ENCODE measurements at places on chromosomes 2 and 18. TPM values are rescaled to one million over a fixed set of nuclear protein-coding genes. Genes with fewer than 3 reads are reported as not detected.

- no peak for DNase-seq
Measured at GRCh38 chr18:37956902-37957301, 391.3 kb upstream of the CELF4 start.

- no peak for DNase-seq
Measured at GRCh38 chr2:101477556-101477955, 2.6 kb upstream of the RFX8 start.

DNA sequence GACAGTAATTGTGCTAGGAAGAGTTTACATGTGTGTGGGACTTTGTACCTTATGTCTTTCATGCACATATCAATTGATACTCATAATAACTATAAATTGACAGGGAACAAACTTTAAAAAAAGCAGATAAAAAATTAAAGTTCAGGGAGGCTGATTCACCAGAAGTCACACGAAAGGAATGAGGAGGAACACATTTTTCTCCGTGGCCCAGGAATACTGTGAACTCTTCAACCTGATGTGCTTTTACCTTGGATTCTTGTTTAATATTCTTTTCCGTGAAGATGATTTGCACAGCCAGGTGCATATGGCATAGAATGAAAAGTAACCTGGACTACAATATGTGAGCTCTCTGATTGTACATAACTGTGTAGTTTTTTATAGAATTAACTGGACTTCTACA lies 326.3 kb downstream of the CDH7 start:
- DNase-seq: no peak

DNA sequence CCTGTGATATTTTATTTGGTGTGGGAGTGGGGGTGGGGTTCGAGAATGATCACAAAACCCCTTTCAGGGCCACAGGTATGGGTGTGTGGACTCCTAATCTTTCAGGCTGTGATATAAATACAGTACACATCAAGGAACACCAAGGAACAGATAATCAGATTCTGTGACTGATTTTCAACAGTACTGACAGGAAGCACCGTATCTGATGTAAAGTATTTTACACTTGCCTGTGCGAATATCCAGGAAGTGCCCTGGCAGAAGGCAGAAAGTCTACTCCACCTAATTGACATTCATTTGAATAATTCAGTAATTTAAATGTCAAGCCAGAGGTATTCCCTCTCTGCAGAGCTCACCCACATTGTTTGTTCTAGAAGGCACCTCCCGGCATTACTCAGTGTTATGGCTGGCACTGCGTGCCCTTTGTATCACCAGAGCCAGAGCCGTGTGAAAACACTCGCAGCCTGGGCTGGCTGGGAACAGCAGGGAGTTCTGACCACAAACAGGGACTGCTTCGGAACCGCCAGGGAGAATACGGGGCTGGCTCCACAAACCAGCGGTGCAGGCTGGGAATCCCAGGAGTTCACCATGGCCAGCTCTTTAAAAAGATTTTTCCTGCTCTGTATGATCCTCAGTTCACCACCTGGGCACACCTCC lies 91.8 kb downstream of the ACVR1 start:
- no peak for DNase-seq

DNA sequence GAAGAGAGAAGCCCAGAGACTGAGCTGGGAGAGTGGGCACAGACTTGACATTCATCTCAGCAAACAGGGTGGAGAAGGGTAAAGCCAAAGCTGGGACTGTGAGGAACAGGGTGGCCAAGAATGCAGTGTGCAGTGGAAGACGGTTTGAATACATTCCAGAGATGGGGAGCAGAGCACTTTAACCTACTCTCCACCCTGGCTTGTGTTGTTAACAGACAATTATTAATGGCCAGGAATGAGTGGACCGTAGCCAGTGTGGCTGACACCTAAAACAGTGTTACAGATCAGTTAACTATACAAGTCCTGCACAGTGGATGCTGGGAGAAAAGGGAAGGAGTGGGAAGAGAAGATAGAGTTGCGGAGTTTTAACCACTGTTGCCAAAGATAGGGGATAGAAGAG lies 7.4 kb upstream of the NAB1 start:
- DNase-seq: no peak

GRCh38 chr2:142119347-142119746 lies 11.5 kb downstream of the LRP1B start:
- DNase-seq: no peak

DNA sequence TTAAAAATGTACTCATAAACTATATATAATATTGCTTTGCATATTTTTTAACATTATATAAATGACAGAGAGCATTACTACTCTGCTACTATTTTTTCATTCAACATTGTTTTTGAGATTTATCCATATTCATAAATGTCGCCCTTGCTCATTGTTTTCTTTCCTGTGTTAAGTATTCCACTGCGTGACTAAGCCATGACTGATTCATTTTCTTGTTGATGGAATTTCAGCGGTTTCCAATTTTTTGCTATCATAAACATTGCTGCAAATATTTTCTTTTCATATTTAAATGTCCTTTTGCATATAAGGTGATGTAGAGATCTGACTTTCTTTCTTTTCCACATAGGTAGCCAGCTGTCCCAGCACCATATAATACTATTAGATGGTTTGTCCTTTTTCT lies 57.6 kb downstream of the SFXN5 start:
- DNase-seq: no peak

DNA sequence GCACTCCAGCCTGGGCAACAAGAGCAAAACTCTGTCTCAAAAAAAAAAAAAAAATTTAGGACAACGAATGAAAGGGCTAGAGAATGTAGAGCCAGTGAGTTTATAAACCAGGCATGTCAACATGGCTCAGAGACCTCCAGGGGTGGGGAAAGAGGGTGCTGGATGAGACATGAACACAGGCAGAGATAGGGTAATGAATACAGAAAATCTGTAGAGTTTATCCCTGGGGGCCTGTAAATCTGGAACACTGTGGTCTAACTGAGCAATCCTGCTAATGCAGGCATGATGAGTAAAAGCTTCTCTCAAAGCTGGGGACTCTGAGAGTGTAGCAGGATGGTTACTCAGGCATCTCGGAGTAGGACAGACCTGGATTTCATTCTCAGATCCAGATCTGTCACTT lies 59.2 kb upstream of the IGFBP2 start:
- no peak for DNase-seq

DNA sequence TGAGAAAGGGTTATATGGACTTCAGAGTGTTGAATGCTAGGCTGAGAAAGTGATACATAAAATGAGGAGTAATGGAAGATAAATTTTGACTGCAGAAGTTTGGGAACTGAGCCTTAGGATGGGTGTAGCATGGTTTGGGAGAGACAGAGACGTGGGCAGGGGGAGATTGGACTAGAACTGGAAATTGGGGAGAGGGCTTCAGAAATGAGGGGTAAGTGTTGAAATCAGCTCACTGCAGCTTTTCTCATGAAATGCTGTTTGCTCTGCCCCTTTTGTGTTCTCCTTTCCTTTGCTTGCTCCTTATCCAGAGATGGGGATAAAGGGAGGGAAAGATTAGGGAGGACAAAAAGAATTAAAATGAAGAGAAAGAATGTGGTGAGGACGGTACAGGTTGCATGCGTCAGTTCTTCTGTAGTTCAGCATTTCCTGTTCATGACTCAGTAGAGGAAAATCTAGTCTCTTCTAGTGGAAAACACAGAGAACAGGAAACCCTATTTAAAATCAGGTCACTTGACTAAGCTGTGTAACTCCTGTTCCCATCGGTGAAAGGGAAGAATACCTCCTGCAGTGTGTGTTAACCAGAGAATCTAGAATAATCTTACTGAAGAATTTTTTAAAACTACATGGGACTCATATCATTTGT lies 105.6 kb downstream of the CRIM1 start:
- peak; percentile 4 for DNase-seq

DNA sequence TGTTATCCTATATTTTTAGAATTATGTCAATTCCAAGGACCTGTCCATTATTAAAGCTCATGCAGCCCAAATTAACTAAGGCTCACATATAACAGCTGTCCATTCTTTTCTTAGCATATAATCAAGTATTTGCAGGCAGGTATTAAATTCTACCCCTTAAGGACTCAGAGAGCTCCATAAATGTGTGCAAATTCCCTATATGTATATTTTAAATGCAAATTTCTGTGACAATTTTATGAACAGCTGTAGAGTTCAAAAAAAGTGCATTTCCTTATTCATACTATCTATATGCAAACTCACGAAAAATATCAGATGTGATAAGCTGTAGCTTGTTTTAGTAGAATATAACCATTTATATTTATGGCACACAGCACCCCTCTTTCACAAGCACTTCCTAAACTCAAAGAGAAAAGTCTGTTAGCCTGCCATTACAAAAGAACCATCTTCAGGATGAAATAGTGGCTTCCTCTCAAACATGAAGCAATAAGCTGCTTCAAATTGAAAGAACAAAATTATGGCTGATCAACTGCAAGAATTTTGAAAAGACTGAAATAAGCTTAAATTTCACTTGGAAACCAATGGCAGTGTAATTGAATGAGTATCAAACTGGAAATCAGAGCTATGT lies 155.0 kb upstream of the REG3G start:
- no peak for DNase-seq

DNA sequence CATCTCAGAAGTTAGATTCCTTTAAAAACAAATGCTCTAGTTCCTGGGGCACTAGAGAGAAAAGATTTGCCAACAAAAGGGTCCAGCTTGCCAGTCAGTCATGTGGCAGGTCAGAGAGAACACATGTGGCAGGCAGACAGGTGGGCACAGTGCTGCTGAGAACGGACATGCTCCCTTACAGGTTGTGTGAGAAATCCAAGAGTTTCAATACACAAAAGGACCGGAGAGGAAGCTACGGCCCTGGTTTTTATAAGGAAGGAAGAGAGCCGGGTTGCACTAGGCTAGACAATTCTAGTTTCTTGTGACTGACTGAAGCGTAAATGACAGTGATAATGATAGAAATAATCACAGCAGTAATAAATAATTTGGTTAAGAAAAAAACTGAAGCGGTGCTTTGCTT lies 18.3 kb downstream of the CDC42EP3 start:
- no peak for DNase-seq

GRCh38 chr2:101580528-101580927 lies 105.6 kb upstream of the RFX8 start:
- no peak for DNase-seq

GRCh38 chr2:28160986-28161425 lies 231.7 kb upstream of the FOSL2 start:
- DNase-seq: no peak

DNA sequence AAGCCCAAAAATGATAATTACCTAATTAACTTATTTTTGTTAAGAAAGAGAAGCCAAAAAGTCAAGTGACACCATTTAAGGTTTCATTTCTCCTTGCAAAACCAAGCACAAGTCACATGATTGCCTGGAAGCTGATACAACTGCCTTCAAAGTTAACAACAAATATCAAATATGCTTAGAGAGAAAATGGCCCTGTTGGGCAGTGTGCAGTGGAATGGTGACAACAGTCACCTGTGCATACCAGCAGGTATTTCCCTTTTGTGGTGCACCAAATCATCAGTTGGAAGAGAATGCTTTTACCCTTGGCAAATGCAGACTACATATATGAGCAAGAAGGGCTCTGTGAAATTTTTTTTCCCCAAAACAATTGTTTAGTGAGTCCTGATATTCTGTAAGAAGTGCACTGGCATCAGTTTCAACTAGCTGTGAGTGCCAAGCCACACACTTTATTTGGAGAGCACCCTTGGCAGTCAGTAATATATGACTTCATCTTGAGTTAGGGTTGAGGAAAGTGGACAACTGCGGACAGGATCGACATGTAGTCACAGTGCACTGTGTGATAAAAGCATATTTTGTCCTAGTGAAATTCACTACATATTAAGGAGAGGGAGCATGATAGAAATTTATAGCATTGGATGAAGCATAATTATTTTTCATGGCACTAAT lies 74.9 kb upstream of the DOCK10 start:
- no peak for DNase-seq

DNA sequence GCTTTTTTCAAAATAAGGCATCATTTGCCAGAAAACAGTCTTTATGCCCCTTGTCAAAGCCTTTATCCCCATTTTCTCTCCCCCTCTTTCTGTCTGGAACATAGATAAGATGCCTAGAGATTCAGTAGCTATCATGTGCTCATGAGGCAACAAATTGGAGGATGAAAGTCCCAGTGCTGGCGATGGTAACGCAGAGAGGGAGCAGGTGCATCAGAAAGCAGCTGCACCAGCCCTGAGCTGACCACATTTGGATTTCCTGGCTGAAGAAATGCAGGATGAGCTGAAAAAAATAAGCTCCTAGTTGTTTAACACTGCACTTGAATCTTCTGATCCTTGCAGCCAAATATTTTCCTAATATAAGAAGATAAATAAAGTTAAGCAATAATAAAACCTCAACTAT lies 48.0 kb downstream of the LOXHD1 start:
- DNase-seq: no peak

GRCh38 chr18:77100751-77101355 lies 31.7 kb downstream of the MBP start:
- peak; percentile 59 for DNase-seq

DNA sequence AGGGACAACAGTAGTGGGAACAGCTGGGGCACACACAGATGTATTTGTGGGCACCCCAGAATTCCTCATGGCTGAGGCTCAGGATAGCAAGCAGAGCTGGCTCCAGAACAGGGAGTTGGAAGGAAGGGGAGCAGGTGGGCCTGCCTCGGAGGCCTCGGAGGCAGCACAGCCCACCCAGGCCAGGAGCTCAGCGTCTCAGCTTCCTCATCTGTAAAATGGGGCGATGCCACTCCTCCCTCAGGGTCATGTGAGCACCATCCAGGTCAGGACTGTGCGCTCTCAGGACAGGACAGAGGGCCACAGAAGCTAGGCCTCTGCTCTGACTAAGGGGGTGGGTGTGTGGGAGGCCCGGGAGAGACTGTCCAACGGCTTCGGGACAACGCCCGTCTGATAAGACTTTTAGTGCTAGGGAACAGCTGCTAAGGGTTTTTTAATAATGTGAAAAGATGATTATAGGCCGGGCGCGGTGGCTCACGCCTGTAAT lies 106.2 kb downstream of the HDAC4 start:
- no peak for DNase-seq

- DNase-seq: no peak
Measured at GRCh38 chr18:68569936-68570335, 145.0 kb downstream of the TMX3 start.

DNA sequence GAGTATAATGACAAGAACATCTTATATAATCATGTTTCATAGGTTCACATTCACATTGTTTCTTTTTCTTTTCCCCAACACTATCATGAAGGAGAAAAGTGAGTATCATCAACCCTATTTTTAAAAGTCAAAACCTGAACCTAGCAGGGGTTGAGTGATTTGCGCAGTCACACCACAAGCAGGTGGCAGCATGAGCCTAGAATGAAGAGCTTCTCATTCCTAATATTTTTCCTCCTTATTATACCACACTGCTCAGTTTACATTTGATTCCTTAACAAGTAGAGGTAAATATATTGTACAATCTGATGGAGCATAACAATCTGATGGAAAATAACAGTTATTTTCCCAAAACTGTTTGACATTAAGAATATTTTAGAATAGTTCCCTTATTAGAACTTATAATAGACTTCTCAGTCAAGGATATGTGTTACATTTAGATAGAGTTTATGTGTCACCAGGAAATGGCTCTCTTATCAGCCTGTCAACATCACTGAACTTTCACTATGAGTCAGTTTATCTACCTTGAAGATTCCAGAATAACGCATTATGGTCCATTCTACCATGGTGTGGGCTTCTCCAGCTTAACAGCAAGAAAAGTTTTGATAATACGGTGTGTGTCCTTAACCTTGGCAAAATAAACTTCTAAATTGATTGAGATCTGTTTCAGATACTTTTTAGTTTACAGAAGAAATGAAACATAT lies 119.5 kb downstream of the NEB start:
- DNase-seq: no peak

- peak; percentile 13 for DNase-seq
Measured at GRCh38 chr2:208466151-208466919, 59.7 kb downstream of the PTH2R start.

LAMA3 gene
- total RNA-seq: 0.19 TPM

GPR55 gene
- 9.8 TPM for total RNA-seq

GALNT5 gene
- not detected for total RNA-seq

PSMA8 gene
- total RNA-seq: 0.81 TPM

SH2D6 gene
- total RNA-seq: 3.2 TPM

GNAL gene
- 1.6 TPM for total RNA-seq

All from activated T-cell treated with anti-CD3 and anti-CD28 coated beads, Interleukin-2, amount 50 U/mL, for 72 hours (primary cell).